ENCODE measurements at places on chromosomes 3 and 15.

DNA sequence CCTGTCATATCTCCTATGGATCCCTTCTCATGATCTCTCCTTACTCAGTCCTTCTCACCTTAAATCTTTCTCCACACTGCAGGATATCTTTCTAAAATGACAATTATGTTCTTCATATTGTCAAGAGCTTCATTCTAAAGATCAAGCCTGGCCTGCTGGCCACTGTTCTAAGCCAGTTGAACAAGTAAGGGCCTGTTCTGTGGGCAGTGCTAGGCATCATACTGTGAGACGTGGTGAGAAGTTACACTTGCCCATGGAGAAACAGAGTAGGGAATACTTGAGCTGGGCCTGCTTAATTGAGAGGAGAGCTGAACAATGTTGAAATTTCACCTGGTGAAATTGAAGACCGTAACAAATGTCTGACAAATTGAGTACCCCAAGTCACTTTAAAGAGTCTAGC is 184.1 kb upstream of the RASGRP1 start:
- DNase-seq: no peak

- DNase-seq: no peak
Measured at GRCh38 chr3:124969963-124970722, 35.6 kb upstream of the MUC13 start.

GRCh38 chr3:195256639-195257453 is 14.1 kb downstream of the XXYLT1 start:
- no peak for DNase-seq

GRCh38 chr3:25036633-25037032 is 391.4 kb upstream of the RARB start:
- DNase-seq: no peak

- DNase-seq: peak; percentile 20
Measured at GRCh38 chr15:59531066-59531675, 80.4 kb upstream of the GCNT3 start.

DNA sequence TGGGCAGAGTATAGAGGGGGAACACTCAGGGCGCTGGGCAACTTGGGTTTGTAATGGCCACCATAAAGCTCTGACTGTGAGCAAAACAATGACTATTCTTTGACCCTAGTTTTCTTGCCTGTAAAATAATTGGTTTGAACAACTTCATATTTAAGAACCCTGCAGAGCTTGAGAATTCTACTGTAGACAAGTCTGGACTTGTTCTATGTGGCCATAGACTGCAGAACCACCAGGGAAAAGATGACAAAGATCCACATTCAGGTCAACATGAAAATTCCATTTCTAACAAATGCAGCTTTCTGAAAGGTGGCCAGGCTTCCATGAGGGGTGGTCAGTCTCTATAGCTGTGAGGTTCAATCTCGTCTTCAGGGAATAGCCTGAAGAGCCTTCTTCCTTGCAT is 239.4 kb upstream of the LRRN1 start:
- DNase-seq: no peak
